ENCODE measurements at places on chromosomes 1 and 21. TPM values are rescaled to one million over a fixed set of nuclear protein-coding genes. Genes with fewer than 3 reads are reported as not detected.

The CCDC17 gene
- 0.25 TPM for total RNA-seq

The OR14K1 gene
- total RNA-seq = not detected

The SPATA21 gene
- not detected for total RNA-seq

The SLC2A5 gene
- total RNA-seq = 1.2 TPM

The CYP2J2 gene
- total RNA-seq = 0.49 TPM

The GUCA2B gene
- not detected for total RNA-seq

All from temporal lobe (tissue), 4 donors.